Esophagus squamous epithelium (tissue), 5 donors: ENCODE measurements at places on chromosomes 16 and 17.
A peak's percentile ranks its signal among the peaks of the same experiment; 100 is the strongest.

DNA sequence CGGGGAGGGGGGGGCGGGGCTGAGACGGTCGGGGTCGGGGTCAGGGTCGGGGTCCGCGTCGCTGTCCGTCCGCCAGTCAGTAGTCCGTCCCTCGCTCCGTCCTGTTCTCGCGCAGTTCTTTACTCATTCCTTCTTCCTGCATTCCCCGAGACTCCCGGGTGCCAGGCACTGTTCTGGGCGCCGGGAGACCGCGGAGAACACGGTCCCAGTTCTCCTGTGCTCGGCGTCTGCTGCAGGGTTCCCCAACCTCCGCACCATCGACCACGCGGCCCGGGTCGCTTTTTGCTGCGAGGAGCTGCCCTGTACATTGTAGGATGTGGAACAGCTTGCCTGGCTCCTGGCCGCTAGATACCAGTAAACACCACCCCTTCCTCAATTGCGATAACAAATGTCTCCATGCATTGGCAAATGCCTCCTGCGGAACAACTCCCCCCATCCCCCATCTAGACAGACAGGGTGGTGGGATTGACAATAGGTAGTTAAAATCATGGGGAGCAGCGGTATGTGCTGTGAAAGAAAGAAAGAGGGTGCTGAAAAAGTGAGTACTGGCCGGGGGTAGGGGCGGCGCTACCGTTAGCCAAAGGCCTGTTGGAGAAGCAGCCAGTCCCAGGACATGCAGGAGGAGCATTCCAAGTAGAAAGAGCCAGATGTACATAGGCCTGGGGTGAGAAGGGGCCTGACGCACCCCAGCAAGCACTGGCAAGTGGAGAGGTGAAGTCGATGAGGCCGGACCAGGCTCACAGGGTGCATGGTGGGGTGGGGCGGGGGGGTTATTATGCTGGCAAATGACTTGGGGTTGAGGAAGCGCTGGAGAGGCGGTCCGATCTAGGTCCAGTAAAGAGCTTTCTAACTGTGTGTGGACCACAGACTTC lies 631 bp downstream of the TRAF7 start:
- DNase-seq, result no peak

DNA sequence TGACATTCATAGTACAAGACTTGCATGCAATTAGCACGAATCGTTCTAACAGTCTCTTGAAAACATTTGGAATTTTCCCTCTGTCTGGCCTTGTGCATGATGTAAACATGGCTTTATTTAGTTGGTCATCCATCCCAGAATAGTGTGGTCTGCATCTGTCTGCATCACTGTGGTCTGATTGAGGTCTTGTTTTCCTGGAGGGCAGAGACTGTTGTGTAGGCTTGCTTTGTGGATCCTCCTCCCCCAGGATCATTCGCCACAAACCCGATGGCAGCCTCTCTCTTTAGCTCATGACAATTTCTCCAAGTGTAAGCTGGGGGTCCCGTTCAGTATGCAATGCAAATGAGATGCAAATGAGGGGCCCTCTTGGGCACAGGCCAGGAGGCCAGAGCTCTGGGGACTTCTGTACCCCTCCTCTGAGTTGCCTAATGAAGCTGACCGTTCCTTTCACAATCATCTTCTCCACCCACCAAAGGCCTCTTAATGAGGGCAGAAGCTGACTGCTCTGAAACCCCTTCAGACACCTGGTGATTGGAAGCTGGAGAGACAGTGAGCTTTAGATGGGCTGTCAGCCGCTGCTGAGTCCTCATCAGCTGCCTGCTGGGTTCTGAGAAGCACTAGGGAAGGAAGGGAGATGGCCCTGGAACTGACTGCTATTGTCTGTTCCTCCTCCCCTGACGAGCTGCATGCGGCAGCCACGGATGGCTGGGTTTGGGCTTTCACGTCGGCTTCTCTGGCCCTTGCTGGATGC lies 201.2 kb upstream of the CACNG3 start:
- no peak for DNase-seq

GRCh38 chr16:56933828-56934598 lies 2.1 kb downstream of the HERPUD1 start:
- no peak for DNase-seq

- no peak for DNase-seq
Measured at GRCh38 chr17:21528031-21528695, 152.0 kb downstream of the KCNJ12 start.

- peak; percentile 73 for DNase-seq
Measured at GRCh38 chr17:68291836-68292688, 767 bp downstream of the ARSG start.

GRCh38 chr16:66418165-66418962 lies 8.7 kb upstream of the BEAN1 start:
- DNase-seq, result no peak

GRCh38 chr17:73555199-73555960 lies 88.9 kb downstream of the SDK2 start:
- DNase-seq, result no peak

GRCh38 chr17:78133971-78134898 lies 3.7 kb downstream of the TMC8 start:
- no peak for DNase-seq

DNA sequence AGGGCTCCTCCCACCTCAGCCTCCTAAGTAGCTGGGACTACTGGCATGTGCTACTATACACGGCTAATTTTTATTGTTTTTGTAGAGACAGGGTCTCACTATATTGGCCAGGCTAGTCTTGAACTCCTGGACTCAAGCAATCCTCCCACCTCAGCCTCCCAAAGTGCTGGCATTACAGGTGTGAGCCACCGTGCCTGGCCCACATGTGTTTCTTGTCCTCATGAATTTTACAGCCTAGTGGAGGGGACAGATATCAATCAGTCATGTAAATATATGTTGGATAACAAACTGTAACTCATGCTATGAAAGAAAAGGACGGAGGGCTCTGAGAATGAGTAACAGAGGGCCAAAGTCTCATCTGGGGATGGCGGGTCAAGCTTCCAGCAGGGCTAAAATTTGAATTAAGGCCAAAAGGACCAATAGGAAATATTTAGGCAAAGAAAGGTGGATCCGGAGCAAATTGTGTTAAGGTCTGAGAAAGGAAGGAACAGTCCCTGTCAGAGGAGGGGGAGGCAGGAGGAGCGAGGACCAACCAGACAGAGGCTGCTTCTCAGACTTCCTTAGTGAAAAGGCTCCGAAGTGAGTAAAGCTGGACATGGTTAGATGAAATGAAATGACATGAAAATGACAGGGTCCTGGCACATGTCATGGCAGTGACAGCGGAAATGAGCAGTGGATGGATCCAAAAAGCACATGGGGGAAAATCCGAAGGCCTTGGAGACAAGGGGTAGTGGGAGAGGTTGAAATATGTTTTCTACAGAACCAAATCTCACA lies 3.8 kb downstream of the PDZD9 start:
- no peak for DNase-seq

- no peak for DNase-seq
Measured at GRCh38 chr17:7425756-7426155, 340 bp downstream of the SPEM2 start.
